ENCODE measurements at places on chromosomes 1 and 21. TPM values are rescaled to one million over a fixed set of nuclear protein-coding genes. Genes with fewer than 3 reads are reported as not detected.

Gene ACBD6
- total RNA-seq, result 45.7 TPM

DNA sequence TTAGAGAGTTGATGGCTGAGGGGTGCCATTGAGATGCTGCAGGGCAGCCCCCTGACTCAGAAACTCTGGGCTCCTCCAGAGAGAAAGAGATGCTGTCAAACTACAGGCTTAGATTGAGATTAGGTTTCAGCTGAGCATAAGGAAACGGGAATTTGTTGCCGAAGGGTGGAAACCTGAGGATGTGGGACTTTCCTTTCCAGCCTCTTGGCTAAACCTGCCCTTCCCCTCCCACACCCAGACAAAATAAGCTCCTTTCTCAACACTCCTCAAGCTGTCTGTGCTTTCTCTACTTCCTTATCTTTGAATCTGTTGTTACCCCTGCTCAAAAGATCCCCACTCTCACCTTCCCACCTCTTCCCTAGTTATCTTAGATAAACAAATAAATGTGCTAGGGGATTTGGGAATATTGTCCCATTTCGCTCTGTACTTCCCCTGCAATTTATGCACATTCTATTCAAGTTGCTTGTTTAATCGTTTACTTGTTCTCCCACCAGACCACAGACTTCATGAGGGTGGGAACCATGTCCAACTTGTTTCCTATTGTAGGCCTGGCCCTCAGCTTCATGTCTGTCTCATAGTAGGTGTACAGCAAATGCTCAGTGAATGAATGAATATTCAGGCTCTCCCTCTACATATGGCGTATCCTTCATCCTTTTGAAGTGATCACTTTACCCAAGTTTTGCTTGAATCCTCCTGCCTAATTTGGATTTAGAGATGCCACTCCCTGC is 30.6 kb upstream of the MARK1 start:
- peaks cover 9% of the 10 kb centered on the region for H3K27me3 ChIP-seq
- no peaks in the 10 kb centered on the region for H3K4me1 ChIP-seq
- no peak for DNase-seq
- H3K36me3 ChIP-seq, result no peaks in the 10 kb centered on the region

DNA sequence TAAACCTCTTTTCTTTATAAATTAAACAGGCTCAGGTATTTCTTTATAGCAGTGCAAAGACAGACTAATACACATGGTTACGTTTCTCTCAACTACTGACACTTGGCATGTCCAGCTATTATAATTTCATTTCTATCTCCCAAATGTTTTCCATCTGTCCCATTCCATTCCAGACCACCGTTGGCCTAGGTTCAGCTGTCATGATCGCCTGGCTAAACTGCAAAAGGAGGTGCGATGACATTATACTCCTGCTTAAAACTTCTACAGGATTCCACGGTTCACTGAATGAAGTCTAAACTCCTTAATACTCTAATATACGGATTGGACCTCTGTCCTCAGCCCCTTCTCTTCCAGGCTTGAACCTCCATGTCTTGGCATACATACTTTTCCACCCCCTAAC is 72.1 kb downstream of the RERE start:
- H3K27me3 ChIP-seq, result no peaks in the 10 kb centered on the region
- no peak overlapping the region for H3K4me3 ChIP-seq
- DNase-seq, result no peak
- no peak overlapping the region for H3K27ac ChIP-seq

DNA sequence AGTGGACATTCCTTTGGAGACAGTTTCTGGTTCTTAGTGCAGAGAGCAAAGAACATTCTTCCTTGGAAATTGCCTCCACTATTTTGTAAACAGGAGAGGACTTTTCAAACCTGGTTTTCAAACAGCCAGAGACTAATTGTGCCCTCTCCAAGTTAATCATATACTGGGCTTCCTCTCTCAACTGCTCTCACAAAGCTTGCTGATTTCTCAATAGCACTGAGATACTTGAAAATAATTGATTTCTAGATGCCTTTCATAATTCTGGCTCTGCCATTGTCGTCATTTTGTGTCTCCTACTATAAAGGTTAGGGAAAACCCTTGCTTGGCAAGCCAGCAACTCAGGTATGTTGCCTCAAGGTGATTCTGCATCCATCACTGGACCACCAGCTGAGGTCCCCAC is 56.0 kb downstream of the KCNJ15 start:
- no peak overlapping the region for H3K4me3 ChIP-seq
- H3K4me1 ChIP-seq, result no peaks in the 10 kb centered on the region
- no peak for DNase-seq
- no peak overlapping the region for H3K27ac ChIP-seq
- peaks cover 6% of the 10 kb centered on the region for H3K27me3 ChIP-seq

DNA sequence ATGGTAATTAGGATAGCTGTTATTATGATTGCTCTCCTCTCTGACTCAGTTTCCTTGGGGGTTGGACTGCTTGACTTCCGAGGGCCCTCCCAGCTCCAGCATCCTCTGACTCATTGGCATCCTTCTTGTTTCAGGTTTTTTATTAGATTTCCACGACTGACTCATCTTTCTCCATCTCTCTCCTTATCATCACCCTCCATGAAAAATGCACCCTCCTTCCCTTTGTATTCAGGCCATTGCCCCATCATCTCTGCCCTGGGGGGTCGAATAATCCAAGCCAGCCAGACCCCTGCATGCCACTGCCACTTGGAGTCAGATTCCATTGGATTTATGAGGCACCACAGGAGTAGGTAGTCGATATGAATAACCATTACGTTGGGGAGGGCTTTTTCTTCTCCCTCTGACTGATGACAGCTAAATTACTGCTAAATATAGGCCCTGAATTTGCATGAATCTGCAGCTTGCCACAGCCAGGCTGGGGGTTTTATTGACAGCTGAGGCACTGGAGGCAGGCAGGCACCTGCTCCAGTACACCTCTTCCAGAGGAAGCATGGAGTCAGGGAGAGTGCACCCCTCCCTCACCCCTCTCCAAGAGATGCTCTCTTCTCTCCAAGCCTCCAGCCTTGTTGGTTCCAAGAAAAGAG is 91.7 kb downstream of the C1orf94 start:
- no peak for DNase-seq
- H3K36me3 ChIP-seq, result no peaks in the 10 kb centered on the region
- H3K4me1 ChIP-seq, result no peaks in the 10 kb centered on the region
- H3K27ac ChIP-seq, result no peak overlapping the region

- no peak overlapping the region for H3K27ac ChIP-seq
- no peak overlapping the region for H3K4me3 ChIP-seq
- H3K4me1 ChIP-seq, result peaks cover 37% of the 10 kb centered on the region
- no peak for DNase-seq
- peaks cover 37% of the 10 kb centered on the region for H3K36me3 ChIP-seq
Measured at GRCh38 chr1:150620919-150621318, 8.5 kb downstream of the ENSA start.

DNA sequence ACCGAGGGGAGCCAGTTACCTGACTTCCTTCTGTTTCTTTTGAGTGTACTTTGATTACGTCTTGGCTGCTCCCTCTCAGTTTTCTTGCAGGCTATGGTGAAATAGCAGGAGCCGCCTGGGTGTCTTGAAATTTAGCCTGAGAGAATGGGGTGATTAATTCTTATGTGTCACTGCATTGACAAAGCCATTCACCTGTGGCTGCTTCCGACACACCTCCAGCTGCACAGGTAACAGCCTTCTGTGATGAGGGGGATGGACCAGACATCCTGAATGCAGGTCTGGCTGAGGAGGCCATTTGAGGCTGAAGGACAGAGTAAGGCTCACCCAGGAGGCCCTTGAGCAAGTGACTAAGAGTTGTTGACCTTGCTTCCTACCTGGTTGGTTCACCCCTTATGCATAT is 16.5 kb downstream of the CACNA1E start:
- H3K36me3 ChIP-seq, result no peaks in the 10 kb centered on the region
- no peak overlapping the region for H3K4me3 ChIP-seq
- peaks cover 11% of the 10 kb centered on the region for H3K27me3 ChIP-seq
- H3K4me1 ChIP-seq, result peaks cover 2% of the 10 kb centered on the region

Measured in activated naive CD8-positive, alpha-beta T cell treated with anti-CD3 and anti-CD28 coated beads, Interleukin-2, amount 10 ng/mL, durations not matched to agents 7 days and 5 days (primary cell).